ENCODE measurements at places on chromosomes 6 and 20.

DNA sequence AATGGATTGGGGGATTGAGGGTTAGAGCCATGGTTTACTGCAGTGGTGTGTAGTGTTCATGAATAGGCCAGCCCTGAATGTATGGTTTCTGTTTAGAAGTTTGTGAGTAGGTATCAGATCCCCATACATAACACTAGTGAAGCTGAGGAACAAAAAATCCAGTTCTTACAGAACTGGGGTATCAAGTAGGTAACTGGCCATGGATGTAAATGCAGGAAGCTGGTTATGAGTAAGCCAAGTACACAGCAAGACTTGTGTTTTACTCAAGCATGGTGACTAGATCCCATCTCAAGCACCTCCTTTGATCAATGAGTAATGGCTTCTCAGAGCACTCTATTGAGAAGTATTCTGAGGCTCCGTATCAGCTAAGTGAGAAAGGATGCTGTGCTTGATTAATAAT lies 613.7 kb upstream of the FLRT3 start:
- H3K36me3 ChIP-seq: no peaks in the 10 kb centered on the region
- H3K27ac ChIP-seq: no peak overlapping the region
- no peaks in the 10 kb centered on the region for H3K27me3 ChIP-seq
- H3K4me3 ChIP-seq: no peak overlapping the region
- peaks cover 7% of the 10 kb centered on the region for H3K4me1 ChIP-seq
- no peak for DNase-seq

GRCh38 chr6:166402582-166403277 lies 20.0 kb upstream of the MPC1 start:
- peaks cover 1% of the 10 kb centered on the region for H3K4me1 ChIP-seq
- H3K27me3 ChIP-seq: peaks cover 4% of the 10 kb centered on the region
- H3K36me3 ChIP-seq: no peaks in the 10 kb centered on the region

GRCh38 chr6:139853302-139853992 lies 479.0 kb upstream of the CITED2 start:
- peaks cover 38% of the 10 kb centered on the region for H3K4me1 ChIP-seq
- no peaks in the 10 kb centered on the region for H3K27me3 ChIP-seq
- no peak overlapping the region for H3K4me3 ChIP-seq
- H3K36me3 ChIP-seq: no peaks in the 10 kb centered on the region
- DNase-seq: no peak

- peak overlapping the region; percentile 97 for H3K4me3 ChIP-seq
- peaks cover 13% of the 10 kb centered on the region for H3K27me3 ChIP-seq
- DNase-seq: no peak
- H3K36me3 ChIP-seq: peaks cover 3% of the 10 kb centered on the region
These were observed 758 bp downstream of the GCLC start for GRCh38 chr6:53544217-53544469.

DNA sequence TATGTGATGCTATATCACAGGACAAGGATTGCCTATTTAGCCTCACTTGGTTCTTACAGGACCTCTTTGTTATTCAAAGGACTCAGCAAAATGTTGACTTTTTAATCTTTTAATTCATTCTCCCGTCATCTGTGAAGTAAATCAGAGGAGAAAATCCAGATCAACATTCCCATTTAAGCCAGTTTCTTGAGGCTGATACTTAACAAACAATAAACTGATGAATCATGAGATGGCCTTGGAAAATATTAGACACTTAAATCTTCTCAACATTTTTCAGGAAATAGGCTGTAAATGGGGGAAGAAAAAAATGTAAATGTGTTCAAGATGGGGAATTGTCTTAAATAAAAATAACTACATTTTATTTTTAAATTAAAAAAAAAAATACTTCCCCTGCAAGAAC lies 55.9 kb upstream of the UBR2 start:
- no peaks in the 10 kb centered on the region for H3K36me3 ChIP-seq
- no peak for DNase-seq
- H3K4me3 ChIP-seq: no peak overlapping the region
- H3K27me3 ChIP-seq: peaks cover 2% of the 10 kb centered on the region
- no peak overlapping the region for H3K27ac ChIP-seq
- peaks cover 4% of the 10 kb centered on the region for H3K4me1 ChIP-seq

GRCh38 chr20:19937218-19937617 lies 79.9 kb upstream of the NAA20 start:
- no peak overlapping the region for H3K4me3 ChIP-seq
- H3K36me3 ChIP-seq: peaks cover 5% of the 10 kb centered on the region
- no peak for DNase-seq
- H3K27ac ChIP-seq: no peak overlapping the region
- no peaks in the 10 kb centered on the region for H3K27me3 ChIP-seq
- peaks cover 12% of the 10 kb centered on the region for H3K4me1 ChIP-seq

DNA sequence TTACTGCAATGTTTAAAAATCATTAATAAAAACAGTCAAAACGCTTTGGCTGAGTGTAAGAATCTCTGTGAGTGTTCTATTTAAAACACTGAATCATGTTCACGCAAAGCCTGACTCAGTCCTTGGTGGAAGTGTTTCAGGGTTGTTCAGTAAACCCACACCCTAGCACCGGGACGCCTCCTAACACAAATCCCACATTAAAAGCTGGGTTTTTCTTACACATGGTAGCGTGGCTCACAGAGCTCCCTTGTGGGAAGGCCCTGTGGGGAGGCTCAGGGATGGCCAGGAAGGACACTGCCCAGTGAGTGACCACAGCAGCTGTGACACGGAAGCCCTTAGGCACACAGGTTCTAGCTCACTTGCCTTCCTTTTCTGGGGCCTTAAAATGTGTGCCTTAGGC lies 80.2 kb downstream of the GMPR start:
- no peak for DNase-seq
- peak overlapping the region; percentile 39 for H3K27ac ChIP-seq

DNA sequence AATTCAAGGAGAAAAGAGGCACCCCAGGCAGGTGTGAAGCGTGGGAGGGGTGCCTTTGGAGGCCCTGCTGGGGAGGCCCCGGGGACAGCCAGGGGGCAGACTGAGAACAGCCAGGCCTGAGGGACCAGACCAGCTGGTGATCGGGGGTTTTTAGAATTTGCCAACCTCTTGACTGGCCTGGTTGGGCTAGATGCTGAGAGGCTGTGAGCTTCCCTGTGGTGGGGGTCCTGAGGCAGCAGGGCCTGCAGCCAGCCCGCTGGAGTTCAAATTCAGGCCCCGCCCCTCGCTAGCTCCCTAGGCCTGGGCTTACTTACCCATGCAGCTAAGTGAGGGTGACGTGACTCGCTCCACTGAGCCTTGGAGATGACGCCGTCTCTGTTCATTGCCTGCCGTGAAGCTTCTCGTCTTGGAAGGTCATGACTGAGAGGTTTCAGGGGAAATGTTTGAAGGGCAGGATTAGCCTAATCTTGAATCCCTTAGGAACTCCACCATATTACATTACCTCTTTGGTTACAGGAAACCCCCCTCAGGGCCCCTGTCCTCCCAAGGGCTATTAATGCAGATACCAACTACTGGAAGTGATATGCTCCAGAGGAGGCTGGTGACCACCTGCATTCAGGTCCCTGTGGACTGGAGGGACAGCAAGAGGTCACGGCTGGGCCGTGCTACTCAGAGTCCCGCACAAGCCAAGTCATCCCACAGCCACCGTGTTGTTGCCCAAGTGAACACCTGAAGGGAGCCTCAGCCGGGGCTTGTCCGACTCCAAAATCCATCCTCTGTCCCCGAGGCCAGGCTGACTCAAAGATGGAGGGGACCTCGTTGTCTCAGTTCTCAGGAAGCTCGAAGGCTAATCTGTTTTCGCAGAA lies 73.9 kb upstream of the DUSP22 start:
- H3K4me1 ChIP-seq: peaks cover 20% of the 10 kb centered on the region
- H3K27ac ChIP-seq: no peak overlapping the region
- peaks cover 3% of the 10 kb centered on the region for H3K27me3 ChIP-seq
- DNase-seq: no peak

GRCh38 chr6:89974834-89975233 lies 80.6 kb downstream of the GJA10 start:
- H3K4me3 ChIP-seq: no peak overlapping the region
- H3K36me3 ChIP-seq: no peaks in the 10 kb centered on the region
- no peaks in the 10 kb centered on the region for H3K27me3 ChIP-seq

DNA sequence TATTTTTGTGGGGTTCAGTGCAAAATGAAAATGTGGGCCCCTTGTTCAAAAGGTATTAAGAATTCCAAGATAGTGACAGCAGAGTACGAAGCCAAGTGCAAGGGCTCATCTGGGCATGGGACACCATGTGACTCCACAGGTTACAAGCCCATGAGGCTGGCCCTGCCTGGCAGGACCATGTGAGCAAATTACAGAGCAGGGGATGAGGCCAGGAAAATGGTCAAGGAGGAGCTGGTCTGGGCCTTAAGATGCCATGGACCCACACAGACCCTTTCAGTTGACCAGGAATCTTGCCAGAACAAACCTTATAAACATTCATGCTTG lies 86.9 kb downstream of the SNX5 start:
- H3K27me3 ChIP-seq: peaks cover 31% of the 10 kb centered on the region
- H3K36me3 ChIP-seq: no peaks in the 10 kb centered on the region
- no peak for DNase-seq
- H3K4me3 ChIP-seq: no peak overlapping the region
- H3K4me1 ChIP-seq: peaks cover 5% of the 10 kb centered on the region

Measured in progenitor cell of endocrine pancreas (in vitro differentiated cells).